ENCODE measurements at places on chromosomes 7 and 10.
A peak's percentile ranks its signal among the peaks of the same experiment; 100 is the strongest.

- no peak for DNase-seq
Measured at GRCh38 chr7:139479620-139480019, 3.9 kb downstream of the KLRG2 start.

DNA sequence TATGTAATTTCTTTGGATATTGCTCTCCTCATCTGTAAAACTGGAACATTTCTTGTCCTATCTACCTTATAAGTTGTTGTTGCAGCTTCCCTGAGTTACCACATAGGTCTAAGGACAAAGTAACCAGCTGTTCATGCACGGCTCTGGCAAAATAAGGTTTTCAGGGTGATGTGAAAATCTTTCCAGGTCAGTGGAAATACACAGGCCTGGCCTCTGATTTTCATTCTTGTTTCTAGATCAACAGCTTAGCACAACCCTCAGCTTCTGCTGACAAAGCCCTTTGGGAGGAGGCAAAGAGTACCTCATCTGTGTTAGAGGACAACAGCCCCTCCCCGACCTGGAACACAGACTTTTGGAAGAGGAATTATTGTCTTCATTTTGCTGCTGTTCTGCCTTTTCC, 117.5 kb upstream of the AGK start:
- DNase-seq = no peak

- no peak for DNase-seq
Measured at GRCh38 chr10:129879655-129880054, 84.4 kb downstream of the EBF3 start.

- no peak for DNase-seq
Measured at GRCh38 chr10:63498665-63499064, 22.5 kb upstream of the REEP3 start.

DNA sequence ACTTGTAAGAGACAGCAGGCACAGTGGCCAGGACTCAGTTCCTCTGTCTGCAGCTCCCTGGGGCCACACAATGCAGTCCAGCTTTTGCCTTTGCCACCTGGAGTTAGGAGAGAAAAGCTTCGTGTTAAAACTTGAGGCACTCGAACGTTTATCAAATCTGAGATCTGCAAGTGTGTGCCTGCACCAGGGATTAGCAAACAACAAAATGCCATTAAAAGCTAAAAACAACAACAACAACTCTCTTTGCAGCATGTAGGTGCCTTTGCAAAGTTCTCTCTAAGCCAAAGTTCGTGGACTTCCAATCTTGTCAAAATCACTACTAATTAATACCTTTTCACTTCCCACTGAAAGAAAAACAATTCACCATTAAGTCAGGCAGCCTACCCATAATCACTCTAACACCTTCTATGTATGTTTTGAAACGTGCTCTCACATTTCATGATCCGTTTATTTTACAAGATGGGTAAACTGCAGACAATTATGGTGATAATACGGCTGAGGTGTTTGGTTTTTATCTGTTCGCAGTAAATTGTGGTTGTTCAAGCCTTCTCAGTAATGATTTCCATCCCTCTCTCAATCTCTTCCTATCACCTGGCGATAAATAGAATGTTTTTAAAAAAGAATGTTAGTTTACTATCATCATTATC, 36.2 kb upstream of the SDK1 start:
- no peak for DNase-seq

DNA sequence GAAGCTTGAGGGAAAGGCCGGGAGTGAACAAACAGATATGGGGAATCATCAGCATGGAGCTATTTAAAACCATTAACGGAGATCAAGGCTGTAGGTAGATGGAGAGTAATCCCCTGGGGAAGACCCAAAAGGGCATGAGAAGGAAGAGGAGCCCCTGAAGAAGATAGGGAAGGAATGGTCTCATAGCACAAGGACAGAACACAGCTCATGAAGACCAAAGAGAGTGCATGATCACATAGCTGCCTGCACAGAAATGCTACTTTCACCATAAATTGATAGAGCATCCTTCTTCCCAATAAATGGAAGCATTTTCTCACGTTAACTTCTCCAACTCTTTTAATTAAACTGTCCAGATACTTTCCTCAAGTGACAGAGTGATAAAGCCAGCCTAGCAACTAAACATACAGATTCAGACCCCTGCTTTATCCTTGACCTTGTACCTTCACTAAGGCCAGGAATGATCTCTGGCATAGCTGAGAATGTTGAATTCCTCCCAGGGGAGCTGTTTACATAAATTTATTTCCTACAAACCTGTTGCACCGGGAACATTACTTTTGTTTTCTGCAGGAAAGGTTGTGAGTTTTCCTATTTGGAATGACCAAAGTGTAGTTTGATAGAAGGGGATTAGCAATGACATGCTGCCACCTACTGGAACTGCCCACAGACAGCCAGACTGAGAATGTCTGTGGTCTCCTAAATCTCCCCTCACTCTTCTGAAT, 110.8 kb upstream of the LRGUK start:
- DNase-seq = peak; percentile 36

DNA sequence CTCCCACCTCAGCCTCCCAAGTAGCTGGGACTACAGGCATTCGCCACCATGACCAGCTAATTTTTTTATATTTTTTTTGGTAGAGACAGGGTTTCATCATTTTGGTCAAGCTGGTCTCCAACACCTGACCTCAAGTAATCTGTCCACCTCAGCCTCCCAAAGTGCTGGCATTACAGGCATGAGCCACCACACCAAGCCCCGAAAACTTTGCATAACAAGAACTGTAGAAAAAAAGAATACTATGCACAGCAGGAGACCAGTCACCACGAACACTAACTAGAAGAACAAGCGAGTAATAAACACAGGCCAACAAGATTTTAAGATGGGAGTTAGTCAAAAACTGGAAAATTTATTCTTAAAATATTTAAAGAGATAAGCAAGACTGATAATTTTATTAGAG, 447.0 kb downstream of the ETV1 start:
- no peak for DNase-seq

- no peak for DNase-seq
Measured at GRCh38 chr7:152177681-152178404, 152.4 kb downstream of the GALNT11 start.

- no peak for DNase-seq
Measured at GRCh38 chr10:104941662-104942061, 300.6 kb downstream of the SORCS3 start.

DNA sequence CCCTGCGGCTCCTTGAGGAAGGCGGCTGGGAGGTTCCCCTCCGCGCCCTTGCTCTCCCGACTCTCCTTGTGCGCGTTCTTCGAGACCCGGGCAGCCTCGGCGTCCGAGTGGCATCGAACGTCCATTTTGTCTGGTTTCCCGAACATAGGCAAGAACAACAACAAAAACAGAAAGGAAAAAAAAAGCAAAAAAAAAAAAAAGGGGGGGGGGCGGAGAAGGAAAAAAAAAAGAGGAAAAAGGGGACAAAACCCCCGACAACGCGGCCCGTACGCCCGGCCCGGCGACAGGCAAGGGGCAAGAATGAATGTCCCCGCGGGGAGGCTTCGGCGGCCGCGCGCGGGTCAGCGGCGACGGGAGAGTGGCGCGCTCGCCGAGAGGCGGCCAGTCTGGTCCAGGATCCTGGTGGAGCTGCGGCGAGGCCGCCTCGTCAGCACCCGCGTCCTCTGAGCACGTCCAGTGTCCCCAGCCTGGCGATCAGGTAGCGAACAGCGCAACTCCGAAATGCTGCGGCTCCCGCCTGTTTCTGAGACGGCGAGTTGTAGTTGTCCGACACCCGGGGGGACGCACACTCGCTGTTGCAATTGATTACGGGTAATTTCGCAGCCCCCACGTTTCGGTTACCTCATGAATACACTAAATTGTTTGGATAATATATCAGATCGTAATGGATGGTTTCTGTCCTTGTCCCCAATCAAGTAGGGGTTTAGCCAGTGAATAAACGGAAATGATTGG, at the start of gene VAX1:
Gene VAX1, minus strand, starts transcription at position 360 of the 732 bp plus-strand sequence. Its CDS starts 214 bp downstream, at position 146.
- no peak for DNase-seq

DNA sequence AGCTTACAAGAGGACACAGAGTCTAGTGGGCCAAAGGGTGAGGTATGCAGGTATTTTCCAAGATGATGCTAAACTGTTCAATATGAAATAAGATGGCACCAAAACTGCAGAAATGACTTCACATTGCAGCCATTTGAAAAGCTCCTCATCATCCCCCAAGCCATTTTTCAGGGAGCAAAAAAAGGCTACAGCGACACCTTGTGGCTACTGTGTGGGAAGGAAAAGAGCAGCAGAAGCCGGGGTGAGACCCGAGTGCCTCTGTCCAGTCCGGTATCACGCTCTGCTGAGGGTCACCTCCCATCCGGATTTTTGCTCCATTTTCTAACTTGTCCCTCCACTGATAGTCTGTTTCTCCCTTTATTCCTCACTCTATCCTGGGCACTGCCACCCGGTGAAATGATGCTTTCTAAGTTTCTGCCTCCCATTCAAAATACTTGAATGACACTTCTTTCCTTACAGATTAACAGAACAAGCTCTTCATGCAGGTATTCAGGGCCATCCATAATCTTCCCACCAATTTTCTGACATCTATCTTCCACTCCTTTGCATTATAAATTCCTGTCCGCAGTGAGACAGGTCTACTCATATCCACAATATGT, 220.2 kb downstream of the DGKI start:
- peak; percentile 19 for DNase-seq

- DNase-seq = no peak
Measured at GRCh38 chr10:70592746-70593512, 9.6 kb downstream of the PRF1 start.

DNA sequence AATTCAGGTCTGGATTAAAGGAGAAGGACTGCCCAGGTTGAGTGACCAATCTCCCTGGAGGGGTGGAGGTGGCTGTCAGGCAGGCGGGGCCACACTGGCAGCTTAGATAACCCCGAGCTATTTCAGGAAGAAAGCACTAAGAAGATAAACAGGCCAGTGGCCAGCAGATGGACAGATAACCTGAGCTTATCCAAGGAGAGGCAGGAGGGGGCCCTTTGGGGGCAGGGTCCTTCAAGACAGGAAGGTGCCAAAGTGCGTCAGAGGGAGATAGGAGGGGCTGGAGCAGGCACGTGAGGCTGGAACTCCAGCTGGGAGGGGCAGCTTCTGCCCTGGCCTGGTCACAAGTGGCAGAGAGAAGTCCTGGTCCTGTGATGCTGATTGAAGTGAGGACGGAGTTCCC, 29.8 kb upstream of the PODXL start:
- no peak for DNase-seq

GRCh38 chr7:39168403-39169098, 190.8 kb downstream of the POU6F2 start:
- DNase-seq = no peak

DNA sequence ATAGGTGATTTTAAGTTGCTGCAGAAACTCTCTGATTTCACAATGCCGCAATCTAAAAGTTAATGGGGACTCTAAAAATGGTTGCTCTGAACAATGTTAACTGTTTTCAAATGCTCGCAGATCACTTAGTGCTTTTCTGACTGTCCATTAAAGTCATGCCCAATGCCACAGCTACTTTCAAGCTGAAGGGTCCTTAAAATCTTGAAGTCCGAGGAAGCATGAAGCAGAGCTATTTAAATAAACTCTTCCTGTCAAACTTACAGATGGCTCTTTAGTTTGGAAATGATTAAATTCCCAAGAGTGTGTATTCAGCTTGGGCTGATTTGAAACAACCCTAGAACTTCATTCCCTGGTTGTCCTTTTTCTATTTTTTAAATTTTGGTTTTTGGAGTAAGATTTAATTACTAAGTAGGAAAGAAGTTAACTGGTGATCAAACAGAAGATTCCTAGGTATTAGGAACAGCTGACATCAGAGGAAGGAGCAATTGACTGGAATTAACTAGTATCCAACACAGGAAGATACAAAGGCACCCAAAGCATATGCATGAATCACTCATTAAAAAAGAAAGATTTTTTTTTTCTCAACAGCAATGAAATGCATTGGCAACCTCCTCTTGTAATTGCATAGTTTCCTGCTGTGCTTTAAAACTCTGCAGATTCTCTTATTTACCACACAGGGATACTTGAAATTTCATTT, 105.1 kb downstream of the NRP1 start:
- DNase-seq = no peak

- DNase-seq = no peak
Measured at GRCh38 chr7:143025371-143025770, 1.6 kb downstream of the OR9A2 start.

DNA sequence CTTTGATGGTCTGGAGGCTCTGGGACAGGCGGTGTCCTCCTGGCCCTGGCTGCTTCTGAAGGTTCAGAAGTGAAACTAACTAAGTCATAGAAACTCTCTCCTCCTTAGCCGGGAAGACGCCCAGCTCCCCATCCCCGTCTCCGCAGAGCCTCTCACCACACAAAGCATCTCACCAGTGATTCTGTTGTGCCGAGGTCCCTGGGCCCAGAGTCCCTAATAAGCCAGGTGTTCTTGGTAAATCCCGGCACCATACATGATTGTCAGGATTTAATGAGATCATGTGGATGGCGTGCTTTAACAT, 9.4 kb downstream of the HKDC1 start:
- no peak for DNase-seq
